HS-27A (cell line): ENCODE measurements at places on chromosomes 4 and X.

DNA sequence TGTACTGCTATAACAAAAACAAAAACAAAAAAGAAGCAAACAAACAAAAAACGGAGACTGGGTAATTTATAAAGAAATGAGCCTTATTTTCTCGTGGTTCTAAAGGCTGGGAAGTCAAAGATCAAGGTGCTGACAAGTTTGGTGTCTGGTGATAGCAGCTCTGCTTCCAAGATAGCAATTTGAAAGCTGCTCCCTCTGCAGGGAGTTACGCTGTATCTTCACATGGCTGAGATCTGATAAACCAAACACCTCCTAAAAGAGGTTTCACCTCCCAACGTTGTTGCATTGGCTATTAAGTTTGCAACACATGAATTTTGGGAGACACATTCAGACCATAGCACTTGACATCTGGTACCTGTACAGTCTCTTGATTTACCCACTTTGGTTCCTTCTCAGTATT lies 854.2 kb downstream of the CENPC start:
- DNase-seq: no peak

DNA sequence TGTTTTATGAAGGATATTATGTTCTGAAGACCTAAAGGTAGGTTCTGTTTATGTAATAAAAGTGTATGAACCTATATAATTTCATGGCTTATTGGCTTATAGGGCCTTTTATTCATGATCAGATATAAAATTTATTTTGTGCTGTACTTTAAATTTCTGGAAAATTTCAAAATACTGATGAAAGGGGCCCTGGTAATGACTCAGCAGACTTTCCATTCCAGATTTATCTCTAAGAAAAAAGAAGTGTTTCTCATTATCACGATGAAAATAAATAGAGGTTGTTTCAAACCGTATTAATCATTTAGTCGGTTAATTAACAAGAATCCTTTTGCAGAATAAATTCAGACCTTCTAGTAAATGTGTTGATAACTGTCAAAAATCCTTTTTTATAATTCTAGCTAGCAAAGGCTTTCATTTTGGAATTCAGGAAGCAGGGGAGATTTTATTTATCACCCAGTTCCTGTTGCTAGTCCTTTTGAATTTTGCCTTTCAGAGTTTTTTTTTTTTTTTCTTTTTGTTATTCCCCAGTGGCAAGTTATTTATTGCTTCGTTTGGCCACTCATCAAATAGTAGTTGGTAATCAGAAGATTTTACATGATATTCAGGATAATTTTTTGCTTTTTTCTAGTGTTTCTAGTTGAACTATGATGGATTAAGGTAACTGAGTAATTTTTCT lies 5.4 kb upstream of the TAPT1 start:
- DNase-seq: no peak

- no peak for DNase-seq
These were observed 309.4 kb upstream of the ADGRL3 start for GRCh38 chr4:60890743-60891142.

- DNase-seq: no peak
These were observed 83.3 kb upstream of the KIT start for GRCh38 chr4:54574500-54574899.

- no peak for DNase-seq
These were observed 425.2 kb downstream of the IDS start for GRCh38 chrX:149079805-149080406.

DNA sequence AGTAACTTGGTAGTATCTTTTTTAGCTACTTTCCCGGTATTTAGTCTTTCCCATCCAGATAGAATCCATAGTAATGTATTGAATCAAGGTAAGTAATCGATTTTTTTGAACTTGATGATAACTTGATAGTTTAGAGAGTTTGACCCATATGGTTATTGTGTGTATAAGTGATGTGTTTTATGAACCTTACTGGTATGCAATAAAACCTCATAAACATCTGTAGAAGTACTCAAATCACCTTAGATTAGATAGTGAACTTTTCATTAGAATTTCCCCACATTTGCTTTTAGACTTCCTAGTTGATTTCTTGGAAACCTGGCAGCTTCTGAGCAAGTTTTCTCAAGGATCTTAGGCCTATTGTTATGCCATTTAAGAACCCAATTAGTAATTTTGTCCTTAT lies 80.8 kb upstream of the PDE5A start:
- no peak for DNase-seq

- no peak for DNase-seq
These were observed 17.9 kb upstream of the HAND2 start for GRCh38 chr4:173547889-173548288.
